Renal cortex interstitium (tissue), 15 donors: ENCODE measurements at places on chromosomes 3 and 15.

DNA sequence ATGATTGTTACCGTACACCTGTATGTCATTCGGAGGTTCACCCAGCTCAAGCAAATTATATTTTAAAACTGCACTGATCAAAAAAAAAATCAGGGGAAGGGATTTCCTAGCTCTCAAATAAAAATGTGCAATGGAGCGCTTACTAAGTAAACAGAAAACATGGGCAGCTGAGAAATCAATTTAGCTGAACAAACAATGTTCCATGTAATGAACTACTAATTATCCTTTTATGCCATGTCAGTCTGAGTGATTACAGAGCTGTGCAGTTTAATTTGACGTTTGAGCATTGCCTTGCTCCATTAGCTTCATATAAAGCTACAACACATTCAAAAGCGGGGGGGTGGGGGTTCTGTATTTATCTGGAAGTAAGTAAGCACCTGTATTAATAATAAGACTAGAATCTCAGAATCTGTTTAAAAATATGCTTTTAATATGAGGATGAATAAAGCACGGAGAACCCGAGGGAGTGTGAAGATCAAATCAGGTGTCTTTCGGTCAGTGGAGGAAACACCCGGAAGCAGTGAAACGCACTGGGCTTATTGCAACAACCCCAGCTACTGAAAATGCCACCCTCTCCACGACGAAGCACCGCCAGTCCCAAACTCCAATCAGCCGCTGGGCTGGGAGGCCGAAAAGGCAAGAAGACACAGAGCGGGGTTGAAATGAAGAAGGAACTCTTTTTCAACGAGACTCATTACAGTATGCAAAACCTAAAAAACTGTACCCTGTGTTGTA is 196.5 kb upstream of the ATP11B start:
- DNase-seq = peak; percentile 18

DNA sequence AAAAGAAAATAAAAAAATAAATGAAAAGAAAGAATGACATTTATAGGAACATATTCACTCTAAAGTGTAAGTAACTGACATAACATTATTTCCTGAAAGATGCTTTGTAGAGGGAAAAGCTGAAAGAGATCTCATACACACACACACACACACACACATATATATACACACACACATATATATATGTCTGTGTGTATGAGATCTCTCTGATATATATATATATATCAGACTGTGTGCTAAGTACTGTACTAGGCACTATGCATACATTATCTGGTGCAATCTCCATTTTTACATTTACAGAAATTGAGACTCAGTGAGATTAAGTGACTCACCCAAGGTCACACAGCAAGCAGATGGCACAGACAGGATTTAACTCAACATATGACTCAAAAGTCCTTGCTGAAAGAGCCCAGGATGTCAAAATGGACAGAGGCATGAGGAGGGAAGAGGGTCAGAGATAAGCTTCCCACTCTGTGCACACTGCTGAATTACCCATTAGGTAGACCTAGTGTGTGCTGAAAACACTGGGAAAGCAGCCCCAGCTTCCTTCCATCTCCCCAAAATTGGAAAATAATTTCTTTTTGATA is 15.0 kb downstream of the BHLHE40 start:
- DNase-seq = no peak

DNA sequence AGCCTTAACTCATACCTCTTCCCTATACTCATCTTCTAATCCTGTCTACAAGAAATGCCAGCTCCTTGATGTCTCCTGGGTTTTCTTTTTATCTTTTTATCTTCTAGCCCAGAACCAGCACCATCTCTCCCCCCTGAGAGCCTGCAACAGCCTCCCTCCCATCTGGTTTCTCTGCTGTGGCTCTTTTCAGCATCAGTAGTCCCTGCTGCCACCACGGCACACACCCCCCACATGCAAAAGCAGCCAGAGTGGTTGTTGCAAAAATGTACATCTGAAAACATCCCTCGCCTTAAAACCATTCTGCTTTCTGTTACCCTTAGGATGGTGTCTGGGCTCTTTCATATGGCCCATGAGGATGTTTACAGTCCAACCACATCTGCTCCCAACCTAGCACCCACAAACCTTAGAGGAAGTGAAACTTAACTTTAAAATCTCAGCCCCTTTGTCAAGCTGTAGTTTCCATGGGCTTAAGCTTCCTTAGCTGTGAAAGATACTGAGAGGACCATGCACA is 775 bp downstream of the TTC21A start:
- DNase-seq = no peak

- no peak for DNase-seq
Observed at GRCh38 chr15:38610748-38611147, 46.1 kb upstream of the RASGRP1 start.

- DNase-seq = no peak
Observed at GRCh38 chr3:32438596-32439344, 47.1 kb downstream of the CMTM7 start.

DNA sequence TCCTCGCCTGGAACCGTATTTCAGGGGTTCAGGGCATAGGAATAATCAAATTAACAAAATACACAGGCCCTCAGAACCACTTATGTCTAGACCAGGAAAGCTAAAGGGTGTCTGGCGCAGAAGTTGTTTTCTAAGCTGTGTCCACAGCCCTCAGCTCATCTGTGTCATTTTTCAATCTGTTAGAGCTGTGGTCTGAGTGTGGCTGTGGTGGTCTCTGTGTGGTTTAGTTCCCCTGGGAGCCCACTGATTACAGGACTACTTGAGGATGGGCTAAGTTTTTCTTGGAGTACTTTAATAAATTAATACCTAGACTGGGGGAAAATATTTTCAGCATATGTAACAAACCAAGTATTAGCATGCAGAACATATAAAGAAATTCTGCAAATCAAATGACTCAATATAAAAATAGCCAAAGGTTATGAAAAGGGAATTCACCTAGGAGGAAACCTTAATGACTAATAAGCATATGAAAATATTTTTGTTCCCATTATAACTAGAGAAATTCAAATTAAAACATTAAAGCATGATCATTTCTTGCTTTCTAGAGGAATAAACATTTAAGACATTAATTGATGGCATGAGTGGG is 186.3 kb downstream of the SATB1 start:
- DNase-seq = no peak

GRCh38 chr3:64354956-64355355 is 129.7 kb upstream of the PRICKLE2 start:
- no peak for DNase-seq

GRCh38 chr3:88362428-88362827 is 212.7 kb downstream of the C3orf38 start:
- no peak for DNase-seq

DNA sequence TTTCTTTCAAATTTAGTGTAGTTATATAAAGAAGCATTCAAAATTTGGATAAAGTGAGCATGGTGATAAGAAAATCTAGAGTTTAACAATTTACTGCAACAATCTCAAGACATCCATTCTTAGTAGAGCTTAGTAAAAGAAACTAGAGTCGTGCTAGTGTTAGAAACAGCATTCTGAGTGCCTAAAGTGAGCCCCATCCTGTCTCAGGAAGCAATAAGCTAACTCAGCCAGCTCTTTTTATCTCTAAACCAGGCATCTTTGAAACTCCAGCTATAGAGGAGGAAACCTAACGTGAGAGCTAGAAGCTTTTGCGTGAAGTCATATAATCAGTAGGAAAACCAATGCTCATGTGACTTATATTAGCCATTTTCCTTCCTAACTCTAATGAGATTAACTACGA is 1187.1 kb upstream of the EPHA6 start:
- DNase-seq = no peak

DNA sequence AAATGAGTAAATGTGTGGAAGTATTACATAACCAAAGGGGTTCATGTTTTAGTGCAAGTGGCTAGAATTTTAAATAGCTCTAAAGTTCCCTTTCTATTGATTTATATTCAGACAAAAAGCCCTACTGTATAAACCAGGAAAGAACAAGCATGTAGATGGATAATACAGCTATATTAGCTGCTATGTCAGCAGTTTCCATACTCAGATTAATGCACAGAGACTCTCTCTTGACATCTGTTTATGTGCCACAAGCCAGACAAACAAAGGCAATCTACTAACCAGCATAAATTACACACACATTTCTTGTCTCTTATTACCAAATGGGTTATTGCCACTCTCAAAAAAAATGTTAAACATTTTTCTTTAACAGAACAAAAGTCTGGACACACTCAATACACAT is 760.1 kb upstream of the NECTIN3 start:
- no peak for DNase-seq

- no peak for DNase-seq
Observed at GRCh38 chr3:95265129-95265528, 1202.3 kb downstream of the NSUN3 start.

- DNase-seq = no peak
Observed at GRCh38 chr3:48561045-48561736, 2.4 kb downstream of the UCN2 start.

DNA sequence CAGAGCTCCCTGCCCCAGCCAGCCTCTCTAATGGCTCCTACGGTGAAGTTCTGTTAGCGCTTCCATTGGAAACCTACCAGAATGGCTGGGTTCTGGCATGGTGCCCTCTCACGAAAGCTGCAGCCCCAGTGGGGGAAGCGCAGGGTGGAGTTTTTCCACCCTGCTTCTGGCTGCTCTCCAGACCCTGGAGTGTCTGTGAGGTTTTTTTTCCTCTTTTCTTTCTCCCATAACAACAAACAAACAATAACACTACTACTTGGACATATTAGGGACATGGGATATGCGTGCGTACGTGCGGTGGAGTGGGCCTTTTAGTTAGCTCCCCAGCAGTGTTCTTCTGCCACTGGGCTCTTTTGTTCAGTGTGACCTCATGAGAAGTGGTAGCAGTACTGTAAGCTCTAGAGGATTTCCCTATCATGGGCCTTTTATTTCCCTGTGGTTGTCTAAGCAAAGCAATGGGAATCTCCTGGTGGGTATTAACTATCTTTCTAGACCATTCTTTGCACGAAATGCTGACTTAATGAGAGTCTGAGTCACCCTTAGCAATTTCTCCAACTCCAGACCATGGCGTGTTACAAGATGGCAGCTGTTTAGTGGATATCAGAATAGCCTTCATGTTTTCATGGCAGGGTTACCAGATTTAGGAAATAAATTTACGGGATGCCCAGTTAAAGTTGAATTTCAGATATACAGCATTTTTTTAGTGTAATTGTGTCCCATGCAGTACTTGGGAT is 161.9 kb downstream of the FNDC3B start:
- no peak for DNase-seq

DNA sequence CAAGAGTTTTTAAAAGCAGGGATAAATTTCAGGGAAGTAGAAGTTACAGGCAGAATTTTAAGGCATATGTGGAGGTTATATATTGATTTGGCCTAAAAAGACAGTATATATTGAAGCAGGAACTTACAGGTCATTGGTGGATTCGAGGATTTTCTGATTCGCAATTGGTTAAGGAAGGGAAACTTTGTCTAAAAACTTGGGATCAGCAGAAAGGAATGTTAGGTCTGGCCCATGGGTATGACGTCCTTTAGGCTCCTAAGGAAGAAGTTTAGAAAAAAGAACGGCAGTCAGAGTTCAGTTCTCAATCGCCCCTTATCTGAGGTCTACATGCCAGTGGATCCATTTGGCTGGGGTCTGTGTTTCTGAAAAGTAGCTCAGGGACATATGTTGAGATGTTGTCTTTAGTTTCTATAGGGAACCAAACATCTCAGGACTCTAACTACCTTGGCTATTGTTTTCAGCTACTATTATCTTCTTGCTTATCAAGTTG is 33.2 kb upstream of the ACP3 start:
- no peak for DNase-seq

DNA sequence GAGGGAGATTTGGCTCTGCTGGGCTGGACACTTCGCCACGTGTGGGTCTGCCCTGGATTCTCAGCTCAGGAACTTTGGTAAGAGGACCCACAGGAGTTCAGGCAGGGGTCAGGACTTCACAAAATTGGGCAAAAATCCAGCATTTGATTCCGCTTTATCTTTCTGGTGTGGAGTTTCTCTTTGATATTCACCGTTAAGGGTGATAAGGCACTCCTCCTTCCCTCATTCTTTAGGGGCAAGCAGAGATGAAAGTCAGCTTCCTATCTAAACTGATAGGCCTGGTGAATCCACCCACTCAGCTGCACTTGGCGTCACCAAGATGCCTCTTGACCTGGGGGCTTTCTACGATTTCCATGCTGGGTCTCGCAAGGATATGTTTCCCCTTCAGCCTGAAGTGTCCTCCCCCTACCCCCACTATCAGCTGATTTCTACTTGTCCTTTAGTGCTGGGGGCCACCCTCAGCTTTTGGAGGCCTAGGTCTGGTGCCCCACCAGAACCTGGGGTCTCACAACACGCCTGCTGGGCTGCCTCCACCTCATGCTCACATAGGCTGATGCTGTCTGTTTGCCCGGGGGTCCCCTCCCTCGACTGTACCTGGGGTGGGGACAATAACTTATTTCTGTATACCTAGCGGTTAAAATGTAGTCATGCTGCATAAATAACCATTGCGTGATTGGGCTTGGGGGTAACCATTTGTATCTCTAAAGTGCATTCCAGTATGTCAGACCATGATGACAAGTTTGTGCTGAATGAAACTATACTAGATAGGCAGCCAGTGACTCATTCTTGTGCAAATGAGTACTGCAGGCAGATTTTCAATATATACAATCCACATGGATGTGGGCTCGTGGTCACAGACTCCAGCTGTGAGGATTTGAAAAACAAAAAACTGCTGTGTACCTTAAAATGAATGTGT is 248.3 kb downstream of the ADAMTS17 start:
- no peak for DNase-seq

DNA sequence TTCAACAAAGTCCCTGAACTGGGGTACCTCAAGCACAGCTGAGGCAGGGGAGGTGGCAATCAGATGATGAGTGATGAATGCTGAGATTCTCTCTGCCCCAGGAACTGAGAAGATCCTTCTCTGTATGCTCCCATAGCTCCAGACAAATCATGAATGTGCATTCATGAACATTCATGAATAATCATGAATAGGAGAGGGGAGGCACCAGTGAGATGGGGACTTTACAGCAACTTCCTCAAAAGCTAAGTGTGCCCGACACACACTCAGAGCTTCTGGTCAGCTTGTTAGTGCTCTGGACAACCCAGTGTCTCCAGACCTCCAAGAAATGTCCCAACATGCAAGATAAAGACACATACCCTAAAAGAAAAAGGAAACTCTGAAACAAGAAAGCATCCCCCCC is 24.3 kb downstream of the LRRC2 start:
- no peak for DNase-seq

- DNase-seq = no peak
Observed at GRCh38 chr15:88300089-88300488, 43.5 kb upstream of the NTRK3 start.

GRCh38 chr15:64731805-64732151 is 43.6 kb downstream of the RBPMS2 start:
- no peak for DNase-seq

DNA sequence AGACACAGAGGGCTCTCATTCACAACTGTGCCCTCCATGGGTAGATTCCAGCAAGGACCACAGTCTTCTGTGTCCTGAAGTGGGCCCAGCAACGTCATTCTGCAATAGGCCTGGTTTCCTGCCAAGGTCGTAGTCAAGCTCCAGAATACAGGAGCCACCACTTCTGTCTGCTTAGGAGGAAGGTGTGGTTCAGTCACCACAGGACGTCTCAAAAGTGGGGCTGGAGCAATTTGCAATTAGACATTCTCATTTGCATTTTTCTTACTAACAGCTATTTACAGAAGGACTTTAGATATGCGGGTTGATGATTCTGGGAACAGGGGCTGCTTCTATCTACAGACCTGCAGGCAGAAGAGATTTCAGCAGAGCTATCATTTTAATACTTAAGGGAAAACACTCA is 58.7 kb upstream of the MYRIP start:
- DNase-seq = no peak
